Activated naive CD8-positive, alpha-beta T cell treated with anti-CD3 and anti-CD28 coated beads for 36 hours (primary cell): ENCODE measurements at places on chromosomes 7 and 10.
A peak's percentile ranks its signal among the peaks of the same experiment; 100 is the strongest.

DNA sequence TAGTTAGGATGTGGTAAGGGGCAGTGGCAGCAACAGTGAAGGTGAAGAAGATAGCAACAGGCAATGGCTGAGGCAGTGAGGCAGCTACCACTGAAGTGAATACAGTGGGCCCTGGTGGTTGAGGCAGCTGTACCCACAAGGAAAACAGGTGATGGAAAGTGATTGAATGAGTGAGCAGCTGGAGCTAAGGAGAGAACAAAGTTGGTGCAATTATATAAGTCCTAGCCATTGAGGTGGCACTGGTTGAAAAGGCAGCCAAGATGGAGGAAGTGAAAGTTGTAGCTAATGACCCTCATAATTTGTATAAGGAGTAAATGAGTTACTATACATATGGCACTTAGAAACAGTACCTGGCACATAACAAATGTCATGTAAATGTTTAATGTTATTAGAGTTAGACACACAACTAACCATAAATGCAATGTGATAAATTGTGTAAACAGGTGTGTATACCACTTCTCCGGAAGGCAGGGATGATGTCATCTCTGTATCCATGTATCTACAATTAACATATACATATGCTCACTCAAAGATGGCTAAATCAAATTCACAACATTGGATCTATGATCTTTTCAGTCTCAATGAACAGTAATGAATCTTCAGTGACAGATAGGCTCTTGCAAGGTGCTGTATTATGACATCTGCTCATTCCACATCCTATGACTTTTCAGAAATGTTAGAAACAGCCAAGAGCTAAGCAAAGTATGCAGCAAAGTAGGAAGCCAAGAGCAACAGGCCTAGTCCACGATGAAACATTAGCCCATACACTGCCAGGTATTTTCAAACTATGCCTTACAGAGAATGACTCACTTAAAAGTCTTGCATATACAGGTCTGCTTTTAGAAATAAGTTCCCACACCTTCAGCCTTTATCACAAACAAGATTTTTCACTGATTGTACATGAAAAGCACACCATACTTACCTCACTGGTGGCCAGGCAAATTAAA is 10.7 kb downstream of the XPNPEP1 start:
- no peak overlapping the region for H3K4me3 ChIP-seq
- H3K27me3 ChIP-seq = no peaks in the 10 kb centered on the region
- DNase-seq = no peak
- H3K4me1 ChIP-seq = peaks cover 67% of the 10 kb centered on the region
- H3K27ac ChIP-seq = no peak overlapping the region
- peaks cover 63% of the 10 kb centered on the region for H3K36me3 ChIP-seq

DNA sequence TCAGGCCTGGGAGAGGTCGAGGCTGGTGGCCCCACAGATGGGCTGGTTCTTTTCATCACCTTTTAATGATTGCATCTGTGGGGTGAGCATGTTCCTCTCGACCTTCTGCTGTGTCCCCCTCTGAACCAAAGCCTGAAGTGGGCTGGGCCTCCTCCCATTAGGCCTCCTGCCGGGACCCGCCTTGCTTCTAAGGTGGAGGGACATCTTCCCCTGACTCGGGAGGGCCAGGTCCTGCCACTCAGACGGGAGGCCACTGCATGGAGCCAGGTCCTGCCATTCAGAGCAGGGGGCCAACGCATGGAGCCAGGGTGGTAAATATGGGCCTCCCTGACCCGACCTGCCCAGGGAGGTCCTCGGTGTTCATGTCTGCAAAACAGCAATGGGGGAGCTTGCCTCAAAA is 188.4 kb downstream of the EBF3 start:
- DNase-seq = no peak
- H3K36me3 ChIP-seq = peaks cover 20% of the 10 kb centered on the region
- no peak overlapping the region for H3K27ac ChIP-seq
- no peak overlapping the region for H3K4me3 ChIP-seq
- no peaks in the 10 kb centered on the region for H3K4me1 ChIP-seq

DNA sequence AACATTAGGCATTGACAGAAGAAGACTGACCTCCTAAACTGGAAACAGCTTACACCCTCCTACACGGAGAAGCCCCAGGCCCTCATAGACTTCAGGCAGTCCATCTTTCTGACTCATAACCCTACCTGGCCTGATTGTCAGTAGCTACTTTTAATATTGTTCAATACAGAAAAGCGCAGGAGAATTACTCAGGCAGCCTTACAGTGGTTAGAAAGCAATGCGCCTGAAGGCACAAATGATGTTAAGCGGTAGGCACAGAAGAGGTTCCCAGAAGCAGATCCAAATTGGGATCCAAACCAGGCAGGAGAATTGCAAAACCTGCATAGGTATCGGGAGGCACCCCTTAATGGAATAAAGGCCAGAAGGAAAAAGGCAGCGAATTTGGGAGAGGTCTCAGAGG is 5.4 kb upstream of the CYREN start:
- no peaks in the 10 kb centered on the region for H3K27me3 ChIP-seq
- H3K27ac ChIP-seq = no peak overlapping the region
- peaks cover 18% of the 10 kb centered on the region for H3K36me3 ChIP-seq
- H3K4me3 ChIP-seq = no peak overlapping the region

GRCh38 chr10:99435986-99436638 is 5.7 kb upstream of the GOT1 start:
- H3K27ac ChIP-seq = no peak overlapping the region
- H3K27me3 ChIP-seq = no peaks in the 10 kb centered on the region
- H3K36me3 ChIP-seq = peaks cover 3% of the 10 kb centered on the region
- no peak overlapping the region for H3K4me3 ChIP-seq
- no peak for DNase-seq

DNA sequence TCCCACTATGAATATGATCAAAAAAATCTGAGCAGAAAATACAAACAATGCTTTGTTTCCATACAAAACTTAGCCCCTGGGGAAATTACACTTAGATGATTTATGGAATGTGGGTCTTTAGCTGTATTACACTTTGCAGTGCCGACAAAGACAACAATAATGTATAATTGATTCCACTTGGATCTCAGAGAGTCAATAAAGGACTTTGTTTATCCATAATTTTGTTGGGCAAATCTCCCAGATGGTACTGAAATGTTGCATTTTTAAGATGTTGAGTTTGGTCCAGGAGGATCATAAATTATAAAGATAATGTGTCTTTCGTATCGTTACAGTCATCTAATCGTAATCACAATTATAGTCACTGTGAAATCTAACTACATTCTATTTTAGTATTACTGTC is 66.9 kb upstream of the DOCK1 start:
- H3K27ac ChIP-seq = no peak overlapping the region
- H3K27me3 ChIP-seq = no peaks in the 10 kb centered on the region
- H3K4me3 ChIP-seq = no peak overlapping the region
- H3K4me1 ChIP-seq = no peaks in the 10 kb centered on the region

GRCh38 chr10:75043256-75044131 is 68.0 kb upstream of the SAMD8 start:
- H3K36me3 ChIP-seq = peaks cover 1% of the 10 kb centered on the region
- peak; percentile 44 for DNase-seq
- H3K27me3 ChIP-seq = peaks cover 14% of the 10 kb centered on the region
- H3K4me3 ChIP-seq = peak overlapping the region; percentile 38

DNA sequence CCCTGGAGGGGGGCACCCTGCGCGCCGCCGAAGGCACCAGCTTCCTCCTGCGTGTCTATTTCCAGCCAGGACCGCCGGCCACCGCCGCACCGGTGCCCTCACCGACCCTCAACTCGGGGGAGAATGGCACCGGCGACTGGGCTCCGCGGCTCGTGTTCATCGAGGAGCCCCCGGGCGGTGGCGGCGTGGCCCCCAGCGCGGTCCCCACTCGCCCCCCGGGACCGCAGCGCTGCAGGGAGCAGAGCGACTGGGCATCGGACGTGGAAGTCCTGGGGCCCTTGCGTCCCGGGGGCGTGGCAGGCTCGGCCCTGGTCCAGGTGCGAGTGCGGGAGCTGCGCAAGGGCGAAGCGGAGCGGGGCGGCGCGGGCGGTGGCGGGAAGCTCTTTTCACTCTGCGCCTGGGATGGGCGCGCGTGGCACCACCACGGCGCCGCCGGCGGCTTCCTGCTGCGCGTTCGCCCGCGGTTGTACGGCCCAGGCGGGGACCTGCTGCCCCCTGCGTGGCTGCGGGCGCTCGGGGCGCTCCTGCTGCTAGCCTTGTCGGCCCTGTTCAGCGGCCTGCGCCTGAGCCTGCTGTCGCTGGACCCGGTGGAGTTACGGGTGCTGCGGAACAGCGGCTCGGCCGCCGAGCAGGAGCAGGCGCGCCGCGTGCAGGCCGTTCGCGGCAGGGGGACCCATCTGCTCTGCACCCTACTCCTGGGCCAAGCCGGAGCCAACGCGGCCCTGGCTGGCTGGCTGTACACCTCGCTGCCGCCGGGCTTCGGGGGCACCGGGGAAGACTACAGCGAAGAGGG is 594 bp downstream of the CNNM1 start:
- peak overlapping the region; percentile 65 for H3K4me3 ChIP-seq
- H3K36me3 ChIP-seq = peaks cover 6% of the 10 kb centered on the region
- peaks cover 51% of the 10 kb centered on the region for H3K27me3 ChIP-seq
- DNase-seq = peak; percentile 21

DNA sequence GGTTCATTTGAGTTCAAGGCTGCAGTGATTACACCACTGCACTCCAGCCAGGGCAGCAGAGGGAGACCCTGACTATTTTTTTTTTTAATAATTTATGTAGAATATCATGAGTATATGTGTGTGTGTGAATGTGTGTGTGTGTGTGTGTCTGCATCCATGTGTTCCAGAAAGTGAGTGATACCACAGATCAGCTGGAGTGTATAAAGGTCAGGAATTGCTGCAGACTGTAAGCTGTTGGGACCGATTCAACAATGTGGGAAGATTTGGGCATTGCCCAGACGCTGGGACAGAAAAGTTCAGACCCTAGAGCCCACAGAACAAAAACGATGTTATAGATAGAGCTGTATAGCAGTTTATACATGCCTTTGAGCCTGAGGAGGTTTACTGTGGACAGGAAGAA is 435.6 kb downstream of the CCSER2 start:
- no peaks in the 10 kb centered on the region for H3K4me1 ChIP-seq
- no peak overlapping the region for H3K4me3 ChIP-seq
- no peak for DNase-seq
- peaks cover 6% of the 10 kb centered on the region for H3K27me3 ChIP-seq

- H3K36me3 ChIP-seq = peaks cover 65% of the 10 kb centered on the region
- H3K4me3 ChIP-seq = no peak overlapping the region
- DNase-seq = no peak
- H3K4me1 ChIP-seq = peaks cover 42% of the 10 kb centered on the region
- H3K27me3 ChIP-seq = no peaks in the 10 kb centered on the region
These were observed 3.7 kb downstream of the SND1 start for GRCh38 chr7:127655720-127656119.

DNA sequence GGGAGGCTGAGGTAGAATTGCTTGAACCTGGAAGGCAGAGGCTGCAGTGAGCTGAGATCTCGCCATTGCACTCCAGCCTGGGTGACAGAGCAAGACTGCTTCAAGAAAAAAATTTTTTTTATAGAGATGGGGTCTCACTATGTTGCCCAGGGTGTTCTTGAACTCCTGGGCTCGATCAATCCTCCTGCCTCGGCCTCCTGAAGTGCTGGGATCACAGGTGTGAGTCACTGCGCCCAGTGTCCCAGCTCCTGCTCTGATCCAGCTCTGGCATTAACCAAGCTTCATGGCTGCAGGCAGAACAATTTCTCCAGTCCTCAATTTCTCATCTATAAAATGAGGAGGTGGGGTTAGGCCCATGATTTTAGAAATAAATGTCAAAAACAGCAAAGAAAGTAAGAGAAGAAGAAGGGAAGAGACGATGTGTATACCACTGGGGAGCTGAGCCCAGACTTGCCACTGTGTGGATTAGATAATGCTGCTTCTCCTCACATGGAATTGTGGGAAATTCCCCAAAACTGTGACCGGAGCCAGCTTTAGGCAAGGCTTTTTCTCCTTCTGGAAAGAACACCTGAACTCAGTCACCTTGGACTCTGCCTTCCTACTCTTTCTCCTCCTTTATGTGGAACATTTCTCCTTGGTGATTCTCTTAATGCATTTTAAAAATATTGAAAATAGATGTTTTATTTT is 25.5 kb downstream of the IL15RA start:
- H3K4me1 ChIP-seq = no peaks in the 10 kb centered on the region
- peaks cover 8% of the 10 kb centered on the region for H3K36me3 ChIP-seq
- H3K4me3 ChIP-seq = no peak overlapping the region
- H3K27me3 ChIP-seq = no peaks in the 10 kb centered on the region
- no peak for DNase-seq

DNA sequence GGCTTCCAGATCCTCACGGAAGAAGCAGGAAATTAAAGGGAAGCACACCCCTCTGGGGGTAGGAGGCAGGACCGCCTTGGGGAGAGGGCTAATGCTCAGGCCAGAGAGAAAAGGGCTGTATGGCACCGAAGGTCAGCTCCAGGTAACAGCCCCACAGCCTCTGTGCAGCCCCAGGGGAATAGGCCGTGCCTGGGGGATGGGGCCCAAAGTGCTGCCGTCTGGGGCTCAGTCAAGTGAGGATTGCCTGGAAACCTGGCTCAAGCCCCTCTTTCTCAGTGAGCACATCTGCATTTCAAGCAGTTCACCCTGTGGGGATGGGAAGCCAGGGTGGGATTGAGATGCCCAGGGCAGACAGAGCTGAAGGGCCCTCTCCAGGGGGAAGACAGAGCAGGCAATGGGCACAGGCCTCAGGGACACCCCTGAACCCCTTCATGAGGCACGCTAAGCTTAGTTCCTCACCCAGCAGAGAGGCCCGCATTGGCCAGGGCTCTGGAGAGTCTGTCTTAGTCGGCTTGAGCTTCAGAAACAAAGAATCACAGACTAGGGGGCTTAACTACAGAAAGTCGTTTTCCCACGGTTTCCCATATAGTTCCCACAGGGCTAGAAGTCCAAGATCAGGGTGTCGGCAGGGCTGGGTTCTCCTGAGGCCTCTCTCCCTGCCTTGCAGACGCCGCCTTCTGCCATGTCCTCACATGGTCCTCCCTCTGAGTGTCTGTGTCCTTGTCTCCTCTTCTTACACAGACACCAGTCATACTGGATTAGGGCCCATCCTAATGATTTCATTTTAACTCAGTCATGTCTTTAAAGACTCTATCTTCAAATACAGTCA is 118.2 kb downstream of the PTPN20 start:
- H3K27me3 ChIP-seq = no peaks in the 10 kb centered on the region
- no peaks in the 10 kb centered on the region for H3K36me3 ChIP-seq
- DNase-seq = no peak
- H3K4me1 ChIP-seq = peaks cover 4% of the 10 kb centered on the region
- H3K27ac ChIP-seq = no peak overlapping the region
- no peak overlapping the region for H3K4me3 ChIP-seq

DNA sequence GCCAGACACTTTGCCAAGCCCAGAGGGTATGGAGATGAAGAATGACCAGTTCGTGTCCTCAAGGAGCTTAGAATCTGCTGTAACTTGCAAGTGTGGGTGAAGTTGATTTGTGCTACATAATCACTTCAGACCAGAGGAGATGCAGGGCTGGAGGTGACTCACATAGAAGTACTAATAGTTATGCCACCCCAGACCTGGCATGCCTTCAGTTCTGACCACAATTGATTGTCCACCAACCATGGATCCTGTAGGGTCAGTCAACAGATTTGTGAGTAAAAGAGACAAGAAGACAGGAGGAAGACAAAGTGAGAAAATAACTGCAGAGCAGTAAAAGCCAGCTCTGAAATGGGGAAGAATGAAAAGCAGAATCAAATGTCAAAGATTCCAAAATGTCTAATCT is 51.2 kb upstream of the BMPER start:
- no peak for DNase-seq
- no peaks in the 10 kb centered on the region for H3K36me3 ChIP-seq
- no peak overlapping the region for H3K4me3 ChIP-seq
- peaks cover 10% of the 10 kb centered on the region for H3K27me3 ChIP-seq
